ENCODE measurements at places on chromosomes 6 and 20.
A peak's percentile ranks its signal among the peaks of the same experiment; 100 is the strongest.

GRCh38 chr6:139973669-139974344 lies 599.4 kb upstream of the CITED2 start:
- no peak for DNase-seq

GRCh38 chr20:32010666-32011065 lies 428 bp downstream of the CCM2L start:
- no peak for DNase-seq

DNA sequence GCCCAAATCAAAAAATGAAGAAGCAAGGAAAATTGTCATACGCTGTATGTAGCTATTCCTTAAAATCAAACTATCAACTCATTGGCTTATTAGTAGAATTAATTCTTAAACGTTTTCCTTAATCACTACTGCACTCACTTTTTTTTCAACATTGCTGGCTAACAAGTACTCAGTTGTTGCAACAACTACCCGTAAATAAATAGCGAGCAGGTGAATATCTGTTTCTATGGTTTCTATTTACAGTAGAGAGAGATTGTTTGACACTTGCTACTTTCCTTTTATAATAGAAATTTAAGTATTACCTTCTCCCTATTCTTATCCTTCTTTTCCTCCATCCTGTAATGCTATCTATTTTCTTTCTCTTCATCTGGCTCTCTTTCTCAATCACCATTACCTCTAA lies 25.1 kb downstream of the FRK start:
- DNase-seq = no peak

DNA sequence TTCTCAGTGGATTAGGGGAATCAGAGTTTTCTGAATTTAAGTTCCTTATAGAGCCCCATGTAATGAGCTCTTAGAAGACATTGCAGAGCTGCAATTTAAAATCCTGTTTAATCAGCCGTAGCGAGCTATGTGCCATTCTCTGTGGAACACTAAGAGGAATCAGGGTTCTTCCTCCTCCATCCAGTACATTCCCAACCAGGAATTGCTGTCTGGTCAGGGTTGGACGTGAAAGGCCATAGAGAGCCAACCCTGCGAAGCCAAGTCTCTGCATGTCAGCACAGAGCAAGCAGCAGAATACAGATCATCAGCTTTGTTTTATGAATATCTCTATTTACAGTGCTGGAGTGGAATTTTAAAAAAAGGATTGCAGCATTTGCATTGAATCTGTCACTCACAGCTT lies 366.0 kb downstream of the LAMA2 start:
- DNase-seq = no peak

DNA sequence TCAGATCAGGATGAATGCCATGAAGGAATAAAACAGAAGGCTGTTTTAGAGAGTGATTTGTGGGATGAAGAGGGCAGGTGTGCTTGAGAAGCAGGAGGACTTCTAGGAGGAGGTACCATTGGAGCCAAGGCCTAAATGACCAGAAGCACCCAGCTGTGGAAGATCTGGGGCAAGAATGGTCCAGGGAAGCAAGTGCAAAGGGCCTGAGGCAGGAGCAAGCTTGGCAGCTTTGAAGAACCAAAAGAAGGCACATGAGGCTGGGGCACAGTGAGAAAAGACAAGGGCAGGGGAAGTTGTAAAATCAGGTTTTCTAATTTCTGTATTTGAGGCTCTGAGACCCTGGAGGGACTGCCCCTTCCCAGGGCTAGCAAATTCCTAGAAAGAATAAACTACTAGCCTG lies 9.8 kb downstream of the SLC13A3 start:
- no peak for DNase-seq

GRCh38 chr6:143061597-143062385 lies 1.1 kb downstream of the AIG1 start:
- DNase-seq = peak; percentile 19

GRCh38 chr6:63353286-63353630 lies 33.5 kb upstream of the LGSN start:
- DNase-seq = no peak

DNA sequence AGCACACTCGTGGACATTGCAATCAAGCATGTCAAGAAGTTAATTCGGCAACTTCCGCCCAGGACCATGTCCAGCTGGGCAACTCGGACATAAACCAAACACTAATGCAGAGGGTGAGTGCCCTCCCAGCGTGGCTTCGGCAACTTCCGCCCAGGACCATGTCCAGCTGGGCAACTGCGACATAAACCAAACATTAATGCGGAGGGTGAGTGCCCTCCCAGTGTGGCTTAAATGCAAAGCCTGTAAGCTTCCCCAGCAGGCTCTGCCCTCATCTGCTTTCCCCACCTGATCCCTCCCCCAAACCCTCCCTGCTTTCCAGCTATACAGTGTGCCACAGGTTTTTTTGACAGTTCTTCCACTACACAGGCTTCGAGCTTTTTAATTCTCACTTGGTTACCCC lies 143.4 kb downstream of the PXDC1 start:
- DNase-seq = no peak

DNA sequence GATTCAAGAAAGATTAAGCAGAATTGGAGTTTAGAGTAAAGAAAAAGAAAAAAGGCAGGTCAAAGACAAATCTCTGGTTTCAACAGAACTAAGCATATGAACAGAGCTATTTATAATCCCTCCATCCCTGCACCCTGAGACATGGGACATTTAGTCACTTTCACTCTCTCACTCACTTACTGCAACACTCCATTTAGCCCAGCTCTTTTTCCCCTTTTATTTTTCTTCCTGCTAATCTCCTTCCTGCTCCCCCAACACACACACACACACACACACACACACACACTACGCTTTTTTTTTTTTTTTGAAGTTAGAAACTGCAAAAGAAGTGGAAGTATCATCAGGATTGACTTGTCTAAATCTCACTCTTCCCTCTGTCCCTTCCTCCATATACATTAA lies 45.1 kb upstream of the TBC1D7 start:
- no peak for DNase-seq

Measured in hepatocyte (in vitro differentiated cells).